ENCODE measurements at places on chromosomes 16 and 17.

- no peak for DNase-seq
These were observed 592 bp upstream of the NUFIP2 start for GRCh38 chr17:29294580-29294900.

- DNase-seq: no peak
These were observed 94.9 kb downstream of the TOX3 start for GRCh38 chr16:52451971-52452421.

GRCh38 chr16:31507617-31507928, 618 bp downstream of the RUSF1 start:
- DNase-seq: no peak

DNA sequence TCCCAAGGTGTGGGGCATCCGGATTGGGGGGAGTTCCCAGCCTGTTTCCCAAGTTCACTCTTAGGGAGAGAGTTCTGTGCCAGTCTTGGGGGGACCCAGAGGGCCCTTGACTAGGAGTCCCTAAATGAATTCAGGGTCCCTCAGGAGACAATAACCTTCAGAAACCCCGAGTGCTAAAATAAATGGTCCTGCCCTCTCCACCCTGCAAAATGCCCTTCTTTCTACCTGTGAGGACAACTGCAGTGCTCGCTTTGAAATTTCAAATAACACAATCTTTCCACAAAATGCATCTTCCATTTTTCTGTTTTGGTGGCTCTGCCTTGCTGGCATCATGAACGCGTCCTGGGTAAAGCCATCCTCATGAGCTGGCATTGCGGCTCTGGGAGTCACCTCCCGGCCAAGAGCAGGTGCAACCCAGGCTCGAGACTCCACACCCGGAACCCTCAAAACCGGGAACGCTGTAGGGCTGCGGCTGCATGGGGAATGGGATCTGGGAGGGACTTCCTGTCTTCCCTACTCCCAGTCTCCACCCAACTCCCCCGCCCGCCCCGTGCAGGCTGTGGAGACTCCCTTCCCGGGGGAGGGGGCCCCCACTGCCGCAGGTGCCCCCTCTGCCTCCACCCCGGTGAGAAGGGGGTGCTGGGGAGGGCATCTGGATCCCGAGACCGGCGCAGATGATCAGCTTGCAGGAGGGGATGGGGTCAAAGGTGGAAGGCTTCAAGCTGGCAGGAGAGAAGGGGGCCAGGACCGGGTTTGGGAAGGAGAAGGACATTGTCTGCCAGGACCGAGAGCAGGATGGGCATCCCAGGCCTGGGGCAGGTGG, at the start of gene ZNF205:
Gene ZNF205 (plus strand): TSS at position 529 of the 823 bp plus-strand sequence. CDS start 845 bp downstream, outside the sequence.
- peak; percentile 29 for DNase-seq

GRCh38 chr17:75034236-75034908, 12.4 kb downstream of the ATP5PD start:
- DNase-seq: peak; percentile 95

- DNase-seq: no peak
These were observed 70.7 kb downstream of the RBFOX3 start for GRCh38 chr17:79539944-79540705.

GRCh38 chr16:48574766-48575165, 35.2 kb downstream of the N4BP1 start:
- DNase-seq: no peak
